Bone marrow (tissue), 2 donors: ENCODE measurements at places on chromosomes 12 and 14.
A peak's percentile ranks its signal among the peaks of the same experiment; 100 is the strongest.

GRCh38 chr12:90366286-90366685 is 588.7 kb downstream of the CCER1 start:
- DNase-seq, result no peak

GRCh38 chr14:89491711-89492381 is 74.8 kb upstream of the FOXN3 start:
- DNase-seq, result no peak

DNA sequence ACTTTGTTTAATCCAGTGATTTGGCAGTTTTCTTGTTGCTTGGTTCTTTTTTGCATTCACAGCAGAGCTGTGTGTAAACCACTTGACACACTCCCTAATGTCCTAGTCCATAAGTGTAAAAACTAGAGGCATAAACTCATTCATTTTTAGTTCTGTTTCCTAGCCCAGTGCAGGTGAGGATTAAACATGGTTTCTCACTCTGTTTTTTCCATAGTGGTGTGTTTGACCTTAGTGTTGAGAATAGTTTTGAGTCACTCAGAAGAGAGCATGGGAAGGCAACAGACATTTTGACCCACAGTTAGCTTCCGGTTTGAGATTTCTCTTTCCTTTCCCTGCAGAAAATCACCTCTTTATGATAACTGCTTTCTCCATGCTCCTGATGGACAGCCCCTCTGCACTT is 24.2 kb upstream of the GALNT16 start:
- DNase-seq, result no peak

DNA sequence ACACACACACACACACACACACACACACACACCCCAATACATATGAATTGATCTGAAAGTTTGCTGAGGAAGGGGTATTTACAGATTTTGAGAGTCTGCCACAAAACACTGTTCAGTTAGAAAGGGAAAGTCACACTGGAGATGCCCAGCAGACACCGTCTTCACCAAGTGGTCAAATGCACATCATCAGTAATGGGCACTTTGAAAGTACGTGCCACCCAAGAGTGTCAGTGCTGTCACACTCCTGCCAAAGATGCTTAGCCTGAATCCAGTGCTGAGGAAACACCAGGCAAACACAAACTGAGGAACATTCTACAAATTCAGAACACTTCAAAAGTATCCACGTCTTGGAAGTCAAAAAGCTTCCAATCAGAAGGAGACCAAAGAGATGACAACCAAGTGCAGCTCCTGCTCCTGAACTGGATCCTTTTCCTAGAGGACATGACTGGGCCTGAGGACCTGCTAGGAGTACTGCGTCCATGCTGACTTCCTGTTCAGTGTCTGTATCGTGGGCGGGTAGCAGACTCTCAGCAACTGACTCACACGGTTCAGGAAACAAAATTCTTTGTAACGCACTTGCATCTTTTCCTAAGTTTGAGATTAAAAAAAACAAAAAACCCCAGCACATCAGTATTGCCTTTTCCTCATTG is 18.6 kb downstream of the PSMC1 start:
- DNase-seq, result no peak

DNA sequence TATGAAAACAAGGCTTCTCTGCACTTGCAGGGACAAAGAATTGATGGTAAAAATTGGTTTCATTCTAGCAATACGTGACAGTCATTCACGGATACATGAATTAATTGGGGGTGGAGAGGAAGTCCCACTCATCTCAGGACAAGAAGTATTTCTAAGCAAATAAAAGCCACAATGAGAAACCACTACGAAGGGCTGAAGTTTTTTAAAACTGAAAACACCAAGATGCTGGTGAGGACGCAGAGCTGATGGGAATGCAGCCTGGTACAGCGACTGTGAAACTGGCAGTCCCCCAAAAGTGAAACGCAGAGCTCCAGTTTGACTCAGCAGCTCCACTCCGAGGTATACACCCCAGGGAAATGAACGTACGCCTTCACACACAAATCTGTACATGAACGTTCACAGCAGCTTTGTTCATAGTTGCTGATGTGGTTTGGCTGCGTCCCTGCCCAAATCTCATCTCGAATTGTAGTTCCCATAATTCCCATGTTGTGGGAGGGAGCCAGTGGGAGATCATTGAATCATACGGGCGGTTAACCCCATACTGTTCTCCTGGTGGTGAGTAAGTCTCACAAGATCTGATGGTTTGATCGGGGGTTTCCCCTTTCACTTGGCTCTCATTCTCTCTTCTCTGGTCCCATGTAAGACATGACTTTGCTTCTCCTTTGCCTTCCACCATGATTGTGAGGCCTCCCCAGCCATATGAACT is 89.0 kb downstream of the SCARB1 start:
- peak; percentile 34 for DNase-seq

- DNase-seq, result no peak
Observed at GRCh38 chr12:67202011-67202677, 67.0 kb upstream of the CAND1 start.

- DNase-seq, result no peak
Observed at GRCh38 chr14:38425324-38425976, 169.6 kb upstream of the CLEC14A start.

DNA sequence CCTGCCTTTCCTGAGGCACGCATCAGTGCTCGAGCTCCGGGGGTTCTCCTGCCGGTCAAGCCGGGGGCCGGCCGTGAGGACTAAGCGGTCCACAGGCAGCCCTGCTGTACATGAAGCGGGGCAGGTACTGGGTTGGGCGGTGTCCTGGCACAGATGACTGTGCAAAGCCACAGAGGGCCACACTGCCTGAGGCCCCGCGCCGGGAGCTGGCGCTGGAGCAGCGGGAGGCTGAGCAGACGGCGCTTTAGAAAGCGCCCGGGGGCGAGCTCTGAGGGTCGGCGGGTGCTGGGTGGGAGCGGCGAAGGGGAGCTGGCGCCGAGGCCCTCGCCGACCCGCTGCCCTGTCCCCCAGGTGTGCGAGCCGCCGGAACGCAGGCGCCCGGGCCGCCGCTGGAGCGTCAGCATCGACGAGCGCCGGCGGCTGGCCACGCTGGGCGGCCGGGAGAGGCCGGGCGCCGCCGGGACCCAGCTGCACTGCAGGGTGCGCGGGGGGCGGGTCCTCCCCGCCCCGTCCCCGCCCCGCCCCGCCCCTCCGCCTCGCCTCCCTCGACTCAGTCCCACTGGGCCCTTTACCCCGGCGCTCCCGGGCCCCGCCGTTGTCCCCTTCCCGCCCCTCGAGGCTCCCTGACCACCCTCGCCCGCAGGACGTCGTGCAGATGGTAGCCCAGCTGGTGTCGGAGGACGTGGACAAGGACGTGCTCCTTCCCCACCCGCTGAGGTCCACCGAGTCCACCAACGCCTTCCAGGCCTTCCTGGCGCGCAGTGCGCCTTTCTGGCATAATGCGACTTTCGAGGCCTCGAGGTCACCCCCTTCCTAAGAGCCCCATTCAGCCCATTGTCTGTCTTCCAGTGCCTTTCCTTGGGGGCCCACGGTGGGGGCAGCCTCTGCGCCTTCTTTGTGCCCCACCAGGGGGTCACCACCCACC is 8.3 kb upstream of the MTA1 start:
- DNase-seq, result no peak

- no peak for DNase-seq
Observed at GRCh38 chr14:22588526-22589095, 413 bp downstream of the DAD1 start.

DNA sequence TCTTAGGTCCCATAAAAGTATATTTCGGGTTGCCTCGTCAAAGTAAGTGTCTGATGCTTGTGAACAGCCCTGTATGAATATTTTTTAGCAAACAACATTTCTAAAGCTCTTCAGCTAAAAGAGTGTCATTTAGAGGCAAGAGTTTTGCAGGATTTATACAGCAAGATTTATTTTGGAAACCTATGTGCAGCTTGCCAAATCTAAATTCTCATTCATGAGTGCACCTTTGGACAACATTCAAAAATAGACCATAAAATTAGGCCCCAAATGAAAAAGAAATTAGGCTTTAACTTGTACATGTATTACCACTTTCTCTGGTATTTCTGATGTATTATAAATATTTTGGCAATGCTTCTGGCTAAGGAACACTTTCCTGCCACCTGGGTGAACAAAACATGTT is 224.4 kb upstream of the PDZRN4 start:
- no peak for DNase-seq

- no peak for DNase-seq
Observed at GRCh38 chr12:54653025-54653424, 4.9 kb upstream of the DCD start.

- no peak for DNase-seq
Observed at GRCh38 chr12:15939111-15939510, 28.0 kb downstream of the DERA start.

DNA sequence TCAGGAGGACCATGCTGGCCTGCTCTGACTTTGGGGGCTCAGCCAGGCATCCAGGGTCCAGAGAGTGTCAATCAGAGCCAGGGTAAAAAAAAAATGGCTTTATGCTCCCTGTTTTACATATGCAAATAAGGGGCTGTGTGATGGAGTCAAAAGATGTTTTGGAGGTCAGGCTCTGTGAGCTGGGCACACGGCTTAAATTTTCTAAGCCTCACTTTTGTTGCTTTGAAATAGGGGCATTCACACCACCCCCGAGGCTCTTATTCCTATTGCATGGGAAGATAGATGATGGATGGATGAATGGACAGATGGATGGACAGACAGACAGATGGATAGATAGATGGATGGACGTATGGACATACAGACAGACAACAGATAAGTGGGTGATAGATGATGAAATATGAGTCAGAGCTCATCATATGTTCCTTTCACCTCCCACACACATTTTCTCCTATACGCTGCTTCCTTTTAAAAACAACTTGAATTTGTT is 42.7 kb downstream of the RIN3 start:
- DNase-seq, result no peak

- no peak for DNase-seq
Observed at GRCh38 chr14:28653521-28653920, 113.1 kb upstream of the FOXG1 start.

- no peak for DNase-seq
Observed at GRCh38 chr12:126492181-126492580, 1426.9 kb downstream of the AACS start.

- DNase-seq, result peak; percentile 18
Observed at GRCh38 chr14:95255487-95255886, 64.2 kb downstream of the CLMN start.

GRCh38 chr12:58487678-58488161 is 432.6 kb downstream of the LRIG3 start:
- DNase-seq, result no peak

DNA sequence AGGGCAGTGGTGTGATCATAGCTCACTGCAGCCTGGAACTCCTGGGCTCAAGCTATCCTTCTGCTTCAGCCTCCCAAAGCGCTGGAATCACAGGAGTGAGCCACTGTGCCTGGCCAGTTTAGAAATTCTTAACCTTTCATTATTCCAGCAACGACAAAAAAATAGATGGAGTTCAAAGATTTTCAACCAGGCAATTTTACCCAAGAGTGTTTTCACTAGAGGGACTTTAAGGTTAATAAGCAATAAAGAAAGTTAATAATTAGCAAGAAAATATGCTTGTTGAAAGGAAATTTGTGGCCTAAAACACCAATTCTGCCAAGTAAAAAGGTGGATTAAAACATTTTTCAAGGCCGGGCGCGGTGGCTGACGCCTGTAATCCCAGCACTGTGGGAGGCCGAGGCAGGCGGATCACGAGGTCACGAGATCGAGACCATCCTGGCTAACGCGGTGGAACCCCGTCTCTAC is 14.8 kb downstream of the CDKL1 start:
- DNase-seq, result no peak

DNA sequence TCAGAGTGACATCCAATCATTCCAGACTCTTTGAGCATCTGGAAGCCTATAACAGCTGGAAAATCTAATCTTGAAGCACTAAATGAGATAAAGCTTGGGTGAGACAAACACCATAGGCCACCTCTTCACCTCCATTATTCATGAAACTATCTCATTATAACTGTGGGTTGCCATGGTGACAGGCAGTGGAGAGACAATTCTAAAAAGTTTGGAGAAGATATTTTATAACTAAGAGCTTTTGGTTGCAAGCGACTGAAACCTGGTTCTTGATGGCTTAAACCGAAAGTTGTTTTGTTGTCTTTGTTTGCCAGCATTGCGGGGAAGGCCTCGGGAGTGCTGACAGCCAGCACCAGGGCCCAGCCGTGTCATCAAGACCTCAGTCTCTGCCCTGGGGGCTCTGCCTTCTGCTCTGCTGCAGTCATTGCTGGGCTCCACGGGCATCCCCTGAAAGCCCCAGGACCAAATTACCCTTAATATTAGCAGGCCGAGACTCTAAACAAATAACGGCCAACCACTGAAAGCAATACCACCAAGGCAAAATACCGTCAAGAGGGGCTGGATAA is 353.6 kb upstream of the SFSWAP start:
- no peak for DNase-seq

GRCh38 chr14:60301685-60302084 is 52.7 kb downstream of the PPM1A start:
- no peak for DNase-seq

DNA sequence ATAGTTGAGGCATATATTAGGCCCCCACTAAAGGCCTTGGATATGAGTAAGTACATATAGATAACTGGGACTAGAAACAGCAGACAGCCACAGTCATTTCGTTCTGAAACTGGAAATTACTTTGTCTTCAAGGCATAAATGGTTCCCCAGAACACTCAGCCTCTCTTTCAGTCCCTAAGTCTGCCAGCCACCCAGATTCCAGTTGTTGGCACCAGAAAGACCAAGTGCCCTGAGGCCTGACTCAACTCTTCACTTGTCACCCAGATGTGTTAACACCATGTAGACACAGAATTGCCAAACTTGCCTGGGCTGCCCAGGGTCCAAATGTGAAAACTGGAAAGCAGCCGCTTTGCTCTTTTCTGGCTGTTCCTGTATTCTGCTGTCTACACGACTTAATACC is 3.0 kb upstream of the LGALS3 start:
- DNase-seq, result no peak

DNA sequence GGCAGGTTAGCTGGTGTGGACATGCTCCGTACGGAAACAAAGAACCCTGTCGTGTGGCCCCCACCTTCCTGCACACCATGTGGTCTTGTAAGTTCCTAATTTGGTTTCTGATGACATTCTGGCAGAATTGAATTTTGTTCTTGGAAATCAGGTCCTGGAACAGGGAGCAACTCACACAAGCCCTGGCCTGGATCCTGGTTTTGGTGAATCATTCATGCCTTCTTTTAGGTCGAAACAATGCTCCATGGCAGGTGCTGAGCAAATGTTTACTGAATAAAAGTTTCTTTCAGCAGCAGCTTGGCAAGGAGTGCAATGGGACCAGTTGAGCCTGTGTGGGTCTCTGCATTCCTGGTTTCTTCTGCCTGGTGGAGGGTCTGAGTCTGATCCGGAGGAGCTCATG is 978.4 kb downstream of the BCL11B start:
- no peak for DNase-seq
